ENCODE measurements at places on chromosomes 3 and 15.

DNA sequence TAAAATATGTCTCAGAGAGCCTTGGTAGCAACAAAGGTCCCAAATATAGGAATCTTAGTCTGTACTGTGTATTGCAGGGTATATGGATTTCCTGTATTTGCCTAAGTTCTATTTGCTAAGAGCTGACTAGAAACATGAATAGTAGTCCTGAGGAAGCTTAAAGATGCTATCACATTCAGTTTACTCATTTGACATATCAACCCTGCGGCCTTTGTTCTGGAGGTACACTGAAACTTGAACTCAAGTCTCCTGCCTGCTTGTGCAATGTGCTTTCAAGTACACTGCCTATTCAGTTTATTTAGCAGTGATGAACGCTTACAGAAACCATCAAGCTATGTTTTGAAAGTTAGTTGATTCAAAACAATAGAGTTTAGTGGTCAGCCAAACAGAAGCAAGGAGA is 21.1 kb downstream of the IL1RAP start:
- no peak for DNase-seq

- DNase-seq = no peak
Observed at GRCh38 chr3:621714-622113, 425.2 kb downstream of the CHL1 start.

DNA sequence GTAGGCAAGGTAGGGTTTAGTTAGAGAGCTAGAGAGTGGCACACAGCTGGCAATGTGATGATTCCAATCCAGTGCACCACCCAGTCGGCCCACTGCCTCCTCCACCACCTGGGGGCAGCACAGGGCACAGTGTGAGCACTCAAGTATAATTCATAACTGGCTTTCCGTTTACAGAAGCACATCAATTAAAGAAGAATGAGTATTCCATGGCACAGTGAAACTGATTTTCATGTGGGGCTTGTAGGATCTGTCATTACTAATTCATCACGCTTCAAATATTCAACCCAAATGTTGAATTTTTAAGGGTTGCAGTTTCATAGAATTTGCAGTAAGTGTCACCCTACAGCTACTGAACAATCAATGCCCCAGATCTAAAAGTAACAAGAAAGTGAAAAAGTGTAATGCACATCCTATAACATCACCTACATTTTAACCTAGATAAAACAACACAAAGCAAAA is 149.9 kb downstream of the IGSF11 start:
- peak; percentile 56 for DNase-seq

DNA sequence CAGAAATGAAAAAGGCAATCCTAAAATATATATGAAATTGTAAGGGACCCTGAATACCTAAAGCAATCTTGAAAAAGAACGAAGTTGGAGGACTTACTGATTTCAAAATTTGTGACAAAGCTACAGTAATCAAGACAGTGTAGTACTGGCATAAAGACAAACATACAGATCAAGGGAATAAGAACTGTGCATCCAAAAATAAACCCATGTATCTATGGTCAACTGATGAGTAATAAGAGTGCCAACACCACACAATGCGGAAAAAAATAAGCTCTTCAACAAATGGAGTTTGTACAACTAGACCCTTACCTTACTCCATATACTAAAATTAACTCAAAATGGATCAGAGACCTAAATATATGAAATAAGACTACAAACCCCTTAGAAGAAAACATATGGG is 29.6 kb downstream of the GSK3B start:
- no peak for DNase-seq

GRCh38 chr15:45200001-45200798 is 12.4 kb upstream of the SHF start:
- DNase-seq = peak; percentile 97

DNA sequence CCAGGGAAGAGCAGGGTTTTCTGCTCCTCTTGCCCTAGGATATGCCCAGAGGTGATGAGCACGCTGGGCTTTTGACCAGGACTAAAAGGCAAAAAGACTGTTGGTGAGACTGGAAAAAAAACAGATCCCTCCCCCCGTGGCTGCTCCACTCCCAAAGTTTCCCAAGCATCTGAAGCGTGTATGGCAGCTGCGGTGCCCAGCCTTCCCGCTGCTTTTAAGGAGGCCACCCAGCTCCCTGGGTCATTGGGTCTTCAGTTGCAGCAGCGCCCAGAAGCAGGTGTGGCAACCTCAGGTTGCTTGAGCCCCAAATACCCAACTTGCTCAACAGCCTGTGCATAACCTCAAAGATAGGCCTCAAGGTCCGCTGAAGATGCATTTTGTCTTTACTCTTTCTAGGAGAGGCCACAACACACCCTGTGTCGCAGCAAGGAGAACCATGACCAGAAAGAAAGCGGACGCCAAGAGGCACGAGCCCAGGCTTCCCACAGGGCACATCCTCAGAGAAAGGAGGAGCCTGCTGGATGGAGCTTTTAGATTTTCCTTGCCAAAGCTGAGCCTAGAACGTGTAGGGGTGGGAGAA is 2.0 kb downstream of the SRGAP3 start:
- DNase-seq = no peak

- peak; percentile 42 for DNase-seq
Observed at GRCh38 chr15:74725845-74726773, 781 bp upstream of the CYP1A1 start.

DNA sequence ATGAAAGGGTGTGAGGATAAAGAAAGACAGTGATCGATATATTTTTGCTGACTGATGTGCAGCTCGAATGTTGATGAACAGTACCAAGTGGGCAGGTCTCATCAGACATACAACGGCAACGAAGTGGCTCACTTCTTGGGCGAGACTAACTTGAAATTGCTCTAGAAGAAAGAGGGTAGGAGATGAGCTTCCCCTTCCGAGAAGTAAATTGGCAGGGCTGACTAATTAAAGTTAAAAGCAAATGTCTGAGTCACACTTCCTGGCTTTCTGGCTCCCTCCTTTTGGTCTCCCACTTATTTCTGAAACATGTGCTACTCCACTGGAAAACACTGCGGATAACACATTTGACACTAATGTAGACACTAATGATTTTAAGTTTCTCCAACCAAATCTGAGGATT is 228.3 kb downstream of the ABHD5 start:
- DNase-seq = no peak

- DNase-seq = peak; percentile 54
Observed at GRCh38 chr15:65916664-65917406, 47.5 kb downstream of the RAB11A start.

- no peak for DNase-seq
Observed at GRCh38 chr15:31062911-31063310, 38.6 kb downstream of the TRPM1 start.

DNA sequence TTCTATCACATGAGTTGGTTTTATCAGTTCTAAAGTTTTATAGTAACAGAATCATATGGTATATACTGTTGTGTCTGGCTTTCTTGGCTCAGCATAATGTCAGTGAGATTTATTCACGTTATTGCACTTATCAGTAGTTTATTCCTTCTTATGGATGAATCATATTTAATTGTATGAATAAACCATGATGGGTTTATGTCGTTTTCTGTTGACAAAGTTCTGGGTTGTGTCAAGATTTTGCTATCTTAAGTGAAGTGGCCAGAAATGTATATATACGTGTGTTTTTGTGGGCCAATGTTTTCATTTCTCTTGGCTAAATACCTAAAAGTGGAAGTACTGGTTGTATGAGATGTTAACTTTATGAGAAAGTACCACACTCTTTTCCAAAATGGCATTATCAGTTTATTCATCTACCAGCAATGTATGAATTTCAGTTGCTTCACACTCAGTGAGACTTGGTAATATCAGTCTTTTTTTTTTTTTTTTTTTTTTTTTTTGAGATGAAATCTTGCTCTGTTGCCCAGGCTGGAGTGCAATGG is 112.4 kb upstream of the DCBLD2 start:
- DNase-seq = no peak

All from progenitor cell of endocrine pancreas (in vitro differentiated cells).